ENCODE measurements at places on chromosomes 2 and 18.

DNA sequence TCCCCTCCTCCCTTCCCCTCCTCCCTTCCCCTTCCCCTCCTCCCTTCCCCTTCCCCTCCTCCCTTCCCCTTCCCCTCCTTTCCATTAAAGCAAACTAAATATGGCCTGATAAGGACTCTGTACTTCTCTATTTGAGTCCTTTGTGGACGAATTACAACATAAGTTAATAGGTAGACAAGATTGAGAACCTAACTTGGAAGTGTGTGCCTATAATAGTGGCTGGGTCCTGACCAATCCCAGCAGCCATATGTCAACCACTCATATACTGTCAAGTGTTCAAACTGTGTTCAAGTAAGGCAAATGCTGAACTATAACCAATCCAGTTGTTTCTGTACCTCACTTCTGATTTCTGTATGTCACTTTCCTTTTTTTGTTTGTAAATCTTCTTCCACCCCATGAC, 97.1 kb upstream of the RBMS1 start:
- DNase-seq: no peak

- DNase-seq: no peak
These were observed 112.3 kb upstream of the SLC8A1 start for GRCh38 chr2:40564184-40564583.

DNA sequence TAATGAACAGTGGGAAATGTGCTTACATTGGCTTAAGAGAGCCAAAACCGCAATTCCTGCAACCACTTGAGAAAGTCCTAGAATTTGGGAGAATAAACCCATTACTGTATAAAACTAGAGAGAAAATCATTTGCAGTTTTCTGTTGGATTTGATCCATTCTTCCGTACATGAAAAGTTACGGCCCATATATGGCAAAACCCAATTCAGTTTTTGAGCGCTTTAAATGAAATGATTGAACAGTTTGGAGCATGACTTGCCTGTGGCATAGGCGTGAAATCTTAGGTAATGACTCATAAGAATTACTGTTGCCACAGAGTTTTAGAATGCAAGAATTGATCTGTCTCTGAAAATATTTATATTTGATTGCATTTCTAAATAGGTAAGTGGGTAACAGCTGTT, 52.0 kb downstream of the PHLPP1 start:
- DNase-seq: no peak

- DNase-seq: no peak
These were observed 2.0 kb upstream of the ECEL1 start for GRCh38 chr2:232489516-232490220.

GRCh38 chr2:179332903-179333302, 68.3 kb upstream of the SESTD1 start:
- DNase-seq: no peak

- no peak for DNase-seq
These were observed 245.7 kb downstream of the TNS1 start for GRCh38 chr2:217757108-217757463.

- no peak for DNase-seq
These were observed 111.3 kb downstream of the GALNT1 start for GRCh38 chr18:35692866-35693265.

DNA sequence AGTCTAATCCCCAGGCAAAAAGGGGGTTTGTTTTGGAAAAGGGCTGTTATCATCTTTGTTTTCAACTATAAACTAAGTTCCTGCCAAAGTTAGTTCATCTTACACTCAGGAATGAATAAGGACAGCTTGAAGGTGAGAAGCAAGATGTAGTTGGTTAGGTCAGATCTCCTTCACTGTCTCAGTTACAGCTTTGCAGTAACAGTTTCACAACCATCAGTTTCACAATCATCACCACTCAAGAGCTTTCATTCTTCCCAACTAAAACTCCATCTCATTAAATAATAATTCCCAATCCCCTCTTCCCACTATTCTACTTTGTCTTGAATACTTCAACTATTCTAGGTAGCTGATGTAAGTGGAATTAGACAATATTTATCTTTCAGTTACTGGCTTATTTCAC, 200.9 kb downstream of the NYAP2 start:
- no peak for DNase-seq

DNA sequence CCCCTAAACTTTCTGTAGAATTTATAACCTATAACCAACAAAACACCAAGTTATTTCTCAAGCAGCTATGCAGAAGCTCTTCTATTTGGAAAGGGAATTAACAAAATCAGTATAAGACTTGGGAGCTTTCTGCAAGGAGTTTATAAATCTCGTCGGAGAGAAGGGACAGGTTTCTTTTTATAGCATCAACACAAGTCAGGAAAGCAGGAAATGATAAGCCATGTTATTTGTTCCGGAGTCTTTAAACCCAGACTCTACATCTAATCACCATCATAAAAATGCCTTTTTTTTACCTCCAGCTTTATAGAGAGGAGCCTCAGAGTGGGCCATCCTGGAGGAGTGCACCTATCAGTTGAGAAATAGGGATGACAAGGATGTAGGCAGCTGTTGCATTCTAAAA, 137.1 kb downstream of the DPP10 start:
- no peak for DNase-seq

- DNase-seq: no peak
These were observed 118.6 kb downstream of the AQP4 start for GRCh38 chr18:26746826-26747475.

GRCh38 chr2:41853427-41854191, 194.2 kb upstream of the PKDCC start:
- DNase-seq: no peak

- DNase-seq: no peak
These were observed 5.2 kb downstream of the ZFP36L2 start for GRCh38 chr2:43221124-43221762.
